ENCODE measurements at places on chromosomes 1 and 21. TPM values are rescaled to one million over a fixed set of nuclear protein-coding genes. Genes with fewer than 3 reads are reported as not detected.

Gene DNAJC16
- total RNA-seq, result 11.0 TPM

Gene TNFRSF18
- total RNA-seq, result 0.19 TPM

Gene MAGI3
- total RNA-seq, result 8.6 TPM

Gene NBPF19
- total RNA-seq, result 5.9 TPM

Gene FOXD2
- total RNA-seq, result 0.08 TPM

Gene HAX1
- total RNA-seq, result 132 TPM

Gene KCNC4
- total RNA-seq, result 16.6 TPM

GRCh38 chr1:238474263-238474662, 583.5 kb upstream of the ZP4 start:
- DNase-seq, result no peak

DNA sequence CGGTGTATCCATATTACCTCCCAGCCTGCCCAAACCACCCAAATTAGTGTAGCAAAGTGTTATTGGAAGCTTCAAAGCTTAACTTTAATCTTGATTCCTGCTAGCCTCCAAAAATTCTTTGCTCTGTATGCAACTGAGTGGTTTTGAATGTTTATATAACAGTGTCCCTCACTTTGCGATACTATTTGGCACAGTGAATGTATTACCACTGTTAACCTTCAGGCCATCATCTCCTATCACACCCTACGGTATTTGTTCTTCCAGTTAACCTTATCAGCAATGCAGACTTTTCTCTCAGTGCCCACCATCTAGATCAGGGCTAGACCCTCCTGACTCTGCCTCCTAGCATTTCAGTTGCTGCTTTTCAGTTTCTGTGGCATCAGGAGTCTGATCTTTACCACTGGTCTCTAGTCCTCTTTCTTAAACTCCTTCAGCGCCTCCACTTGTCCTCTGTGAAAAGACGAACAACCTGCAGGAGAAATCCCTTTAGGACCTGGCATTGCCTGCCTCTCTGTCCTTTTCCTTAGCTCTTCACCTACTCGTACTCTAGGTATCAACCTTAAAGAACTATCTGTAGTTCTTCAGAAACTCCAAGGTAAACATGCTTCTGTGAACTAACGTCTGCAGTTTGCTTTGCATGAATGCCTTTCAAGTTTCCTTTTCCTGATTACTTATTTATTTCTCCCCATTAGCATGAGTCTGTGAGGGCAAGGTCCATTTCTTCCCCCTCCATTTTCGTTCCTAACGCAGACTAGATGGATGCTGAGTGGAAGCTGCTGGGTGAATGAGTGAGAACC, 71.7 kb downstream of the SNX7 start:
- DNase-seq, result no peak

- no peak for DNase-seq
Measured at GRCh38 chr21:43305336-43305665, 121.6 kb downstream of the SIK1 start.

DNA sequence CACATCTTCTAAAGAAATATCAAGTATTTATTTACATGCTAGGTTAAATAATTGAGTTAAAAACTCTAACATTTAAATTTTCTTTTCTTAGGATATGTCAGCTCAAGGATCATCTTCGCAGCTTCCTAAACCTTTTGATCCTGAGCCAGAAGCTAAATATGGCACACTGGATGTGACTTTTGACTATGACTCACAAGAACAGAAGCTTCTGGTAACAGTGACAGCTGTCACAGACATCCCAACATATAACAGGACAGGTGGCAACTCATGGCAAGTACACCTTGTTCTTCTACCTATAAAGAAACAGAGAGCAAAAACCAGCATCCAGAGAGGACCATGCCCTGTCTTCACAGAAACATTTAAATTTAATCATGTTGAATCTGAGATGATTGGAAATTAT, 132.7 kb upstream of the SERTAD4 start:
- DNase-seq, result no peak

GRCh38 chr1:163583661-163584181, 262.0 kb downstream of the NUF2 start:
- no peak for DNase-seq

DNA sequence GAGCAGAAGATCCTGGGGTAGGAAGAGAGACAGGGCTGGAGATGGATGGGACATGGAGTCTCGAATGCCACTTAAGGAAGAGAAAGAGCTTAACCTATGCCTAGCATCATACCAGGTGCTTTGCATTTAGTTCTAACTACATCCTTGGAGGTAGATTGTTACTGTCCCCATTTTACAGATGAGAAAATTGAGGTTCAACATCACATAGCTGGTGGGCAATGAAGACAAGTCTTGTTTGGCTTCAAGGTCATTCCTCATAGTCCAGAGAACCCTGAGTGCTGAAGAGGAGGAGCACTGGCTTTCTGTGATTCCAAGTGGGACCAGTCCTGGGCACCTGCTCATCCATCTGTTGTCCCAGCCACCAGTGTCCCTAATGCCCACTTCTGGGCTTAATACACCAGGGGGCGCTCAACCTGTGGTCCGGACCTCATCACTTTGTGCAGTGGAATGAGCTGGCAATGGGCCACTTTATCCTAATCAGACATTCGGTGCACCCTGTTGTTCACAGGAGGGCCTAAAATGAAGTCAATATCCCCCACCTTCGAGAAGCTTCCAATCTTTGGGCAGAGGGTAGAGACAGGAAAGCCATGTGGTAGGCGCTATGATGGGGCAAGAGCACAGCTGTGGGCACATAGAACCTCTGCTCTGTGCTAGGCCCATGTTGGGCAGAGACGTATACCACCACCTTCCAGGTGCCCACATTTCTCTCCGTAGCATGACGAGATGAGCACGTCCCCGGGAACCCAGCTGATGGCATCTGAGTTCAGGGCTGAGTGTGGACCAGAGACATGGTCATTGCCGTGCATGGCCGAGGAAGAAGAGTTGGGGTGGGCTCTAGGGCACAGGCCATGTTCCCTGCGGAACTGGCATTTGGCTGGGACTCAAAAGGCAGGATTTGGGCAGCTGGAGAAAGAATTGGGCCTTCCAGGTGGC, 9.2 kb downstream of the RPS6KA1 start:
- DNase-seq, result no peak

GRCh38 chr1:179228783-179229213, 679 bp downstream of the ABL2 start:
- DNase-seq, result peak; percentile 86

- no peak for DNase-seq
Measured at GRCh38 chr1:41868241-41868998, 50.3 kb downstream of the HIVEP3 start.

GRCh38 chr21:45417256-45417950, 12.4 kb downstream of the COL18A1 start:
- DNase-seq, result no peak

- DNase-seq, result no peak
Measured at GRCh38 chr1:193310564-193310963, 124.2 kb upstream of the B3GALT2 start.

GRCh38 chr21:41620982-41621381, 113.0 kb upstream of the TMPRSS2 start:
- DNase-seq, result no peak

GRCh38 chr1:59971464-59971911, 44.9 kb upstream of the CYP2J2 start:
- peak; percentile 83 for DNase-seq

- DNase-seq, result no peak
Measured at GRCh38 chr1:39635871-39636210, 3.6 kb downstream of the HEYL start.

DNA sequence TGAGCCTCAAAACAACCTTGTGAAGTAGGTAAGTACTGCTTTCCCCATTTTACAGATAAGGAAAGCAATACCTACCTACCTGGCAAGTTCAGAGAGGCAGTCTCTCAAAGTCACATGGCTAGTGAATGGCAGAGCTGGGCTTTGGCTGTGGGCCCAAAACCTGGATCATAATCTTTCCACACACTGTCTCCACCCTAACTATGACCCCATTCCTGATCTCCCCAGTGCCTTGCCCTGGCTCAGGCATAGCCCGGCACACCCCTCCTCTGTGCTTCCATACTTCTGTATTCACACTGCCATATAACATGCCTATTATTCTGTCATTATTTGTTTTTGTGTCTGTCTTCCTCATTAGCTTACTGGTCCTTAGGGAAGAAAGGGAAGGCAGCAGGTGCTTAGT, 15.9 kb downstream of the GNG12 start:
- no peak for DNase-seq

DNA sequence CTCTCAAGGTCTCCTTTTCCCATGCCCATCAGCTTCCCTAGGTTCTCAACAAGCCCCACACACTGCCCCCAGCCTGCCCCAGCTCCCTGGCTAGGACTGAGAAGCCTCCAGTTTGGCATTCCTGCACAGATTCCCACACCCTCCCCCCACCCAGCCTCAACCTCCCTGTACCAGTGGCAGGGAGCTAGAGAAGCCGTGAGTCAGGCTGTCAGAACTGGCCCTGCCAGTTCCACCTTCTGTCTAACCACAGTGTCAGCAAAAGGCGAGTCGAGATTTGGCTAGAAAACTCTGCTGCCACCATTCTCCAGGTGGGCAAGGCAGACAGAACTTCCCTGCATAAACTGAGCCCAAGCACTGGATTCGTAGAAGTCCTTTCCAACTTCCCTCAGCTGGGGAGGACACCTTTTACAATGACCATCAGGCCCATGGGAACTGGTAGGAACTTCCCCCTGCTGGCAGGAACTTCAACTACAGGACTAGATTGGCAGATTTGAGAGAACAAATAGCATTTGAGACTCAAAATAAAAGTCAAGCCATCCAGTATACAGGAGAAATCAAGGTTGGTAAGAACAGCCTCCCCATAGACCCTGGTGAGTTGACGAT, 31.0 kb downstream of the TNNT2 start:
- peak; percentile 59 for DNase-seq

DNA sequence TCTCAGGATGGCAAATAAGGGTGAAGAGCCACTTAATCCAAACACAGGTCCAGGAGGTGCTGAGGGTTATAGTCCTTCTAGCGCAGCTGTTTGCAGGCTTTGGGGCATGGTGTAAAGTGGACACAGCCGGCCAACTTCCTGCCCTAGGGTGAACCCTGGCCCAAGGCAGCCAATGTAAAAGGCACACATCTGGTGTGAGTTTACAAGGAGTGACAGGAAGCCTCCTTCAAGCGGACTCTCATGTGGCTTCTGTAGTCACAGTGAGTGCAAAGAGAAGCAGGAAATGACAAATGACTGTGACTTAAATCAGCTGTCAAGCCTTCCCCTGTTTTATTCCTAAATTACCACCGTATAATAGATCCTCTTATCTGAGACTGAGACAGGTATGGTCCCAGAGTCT, 213.0 kb downstream of the CRB1 start:
- DNase-seq, result no peak

- no peak for DNase-seq
Measured at GRCh38 chr1:32122151-32122550, 14.3 kb downstream of the KPNA6 start.

DNA sequence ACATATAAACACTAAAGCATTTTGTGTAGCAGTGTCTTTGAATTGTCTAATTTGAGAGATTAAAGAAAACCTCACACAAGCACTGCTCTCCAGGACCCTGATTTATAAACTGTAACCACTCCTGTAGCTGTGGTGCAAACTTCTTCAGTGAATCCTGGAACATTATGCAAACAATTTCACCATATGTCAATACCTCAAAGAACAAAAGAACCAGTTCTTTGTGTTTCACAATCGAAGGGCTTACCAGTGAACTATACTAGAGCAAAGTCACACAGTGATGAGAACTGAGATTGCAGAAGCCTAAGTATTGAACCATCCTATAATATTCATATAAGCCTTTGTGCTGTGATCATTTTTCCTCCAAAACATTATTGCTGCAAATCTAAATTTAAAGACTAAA, 21.5 kb downstream of the DPH5 start:
- DNase-seq, result no peak

- no peak for DNase-seq
Measured at GRCh38 chr1:84089867-84090266, 54.2 kb upstream of the PRKACB start.

DNA sequence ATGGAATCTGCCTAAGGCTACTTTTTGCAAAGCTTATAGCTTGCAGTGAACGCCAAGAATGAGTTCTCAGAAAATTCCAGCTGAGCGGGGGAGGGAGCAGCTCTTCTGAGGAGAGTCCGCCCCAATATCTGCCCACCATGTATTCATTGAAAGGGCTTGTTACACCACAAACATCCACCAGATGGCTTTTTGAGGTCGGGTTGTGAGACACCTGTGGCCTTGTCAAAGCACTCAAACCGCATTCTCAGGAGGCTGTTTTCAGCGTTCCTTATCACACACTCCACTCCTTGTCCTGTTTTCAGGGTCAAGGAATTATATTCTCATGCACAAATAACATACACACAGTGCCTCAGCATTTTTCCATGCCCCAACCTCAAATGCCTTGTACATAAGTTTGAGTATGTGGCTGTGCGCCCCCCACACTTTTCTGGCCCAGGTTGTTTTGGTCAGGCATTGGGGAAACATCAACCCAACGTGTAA, 3.9 kb upstream of the C4BPB start:
- DNase-seq, result no peak

- no peak for DNase-seq
Measured at GRCh38 chr1:25754470-25755181, 45.4 kb upstream of the SELENON start.

DNA sequence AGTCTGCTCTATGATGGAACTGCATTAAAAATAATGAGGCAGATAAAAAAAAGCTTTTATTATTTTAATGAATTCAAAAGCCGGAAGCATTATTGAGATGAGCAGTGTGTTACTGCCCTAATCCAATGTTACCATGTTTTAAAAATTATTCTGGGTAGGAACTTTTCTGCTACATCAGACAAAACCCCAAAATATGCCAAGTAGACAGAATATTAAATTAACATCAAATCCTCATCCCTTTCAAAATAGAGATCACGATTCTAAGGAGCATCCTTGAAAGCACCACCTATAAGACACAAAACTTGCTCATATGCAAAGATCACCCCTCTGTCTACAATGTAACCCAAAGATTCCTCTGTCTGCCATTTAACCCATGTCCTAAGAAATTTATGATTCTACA, 357.5 kb downstream of the SMYD3 start:
- DNase-seq, result no peak

GRCh38 chr1:25700144-25700523, 83.5 kb downstream of the MAN1C1 start:
- DNase-seq, result peak; percentile 79

DNA sequence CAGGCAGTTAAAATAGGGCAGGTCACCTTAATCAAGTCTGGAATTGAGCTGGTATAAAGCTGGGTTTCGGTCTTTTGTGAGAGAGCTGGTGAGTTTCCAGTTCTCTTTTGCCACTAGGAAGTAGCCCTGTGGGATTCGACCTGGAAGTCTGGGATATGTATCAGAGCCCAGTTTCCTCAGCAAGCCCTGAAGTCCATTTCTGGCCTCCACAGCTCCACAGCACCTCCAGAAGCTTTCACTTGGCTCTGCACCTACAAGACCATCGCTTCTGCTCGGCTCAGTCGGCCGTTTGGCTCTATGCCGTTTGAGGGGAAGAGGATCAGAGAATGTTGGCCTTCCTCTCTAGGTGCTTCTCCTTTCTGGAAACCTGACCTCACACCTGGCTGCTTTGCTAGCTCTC, 148.0 kb downstream of the GALNT2 start:
- no peak for DNase-seq

DNA sequence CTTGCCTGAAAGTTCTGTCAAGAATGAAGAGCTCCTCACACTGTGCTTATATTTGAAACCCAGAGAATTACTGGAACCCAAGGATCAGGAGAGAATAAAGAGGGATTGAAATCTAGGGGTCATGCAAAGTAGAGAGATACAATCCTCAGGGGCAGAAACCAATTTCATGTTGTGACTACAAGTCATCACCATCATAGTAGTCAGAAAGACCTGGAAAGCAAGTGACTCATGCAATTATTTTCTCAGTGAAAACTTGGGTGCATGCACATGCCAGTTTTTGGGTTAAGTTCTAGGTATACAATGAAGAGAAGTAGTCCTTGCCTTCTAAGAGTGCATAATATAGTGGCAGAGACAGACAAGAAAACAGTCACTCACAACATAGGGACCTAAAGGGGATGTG, 210.0 kb downstream of the ZC3H11B start:
- no peak for DNase-seq
